Thyroid gland (tissue), 4 donors: ENCODE measurements at places on chromosomes 2 and 18. TPM values are rescaled to one million over a fixed set of nuclear protein-coding genes. Genes with fewer than 3 reads are reported as not detected.

- H3K36me3 ChIP-seq = no peaks in the 10 kb centered on the region
- H3K4me3 ChIP-seq = no peak overlapping the region
- no peaks in the 10 kb centered on the region for H3K27me3 ChIP-seq
Measured at GRCh38 chr2:12455661-12456060, 261.1 kb upstream of the TRIB2 start.

- no peak for DNase-seq
- H3K27ac ChIP-seq = no peak overlapping the region
- no peaks in the 10 kb centered on the region for H3K36me3 ChIP-seq
- peaks cover 9% of the 10 kb centered on the region for H3K4me1 ChIP-seq
Measured at GRCh38 chr2:101193033-101193626, 41.9 kb upstream of the TBC1D8 start.

DNA sequence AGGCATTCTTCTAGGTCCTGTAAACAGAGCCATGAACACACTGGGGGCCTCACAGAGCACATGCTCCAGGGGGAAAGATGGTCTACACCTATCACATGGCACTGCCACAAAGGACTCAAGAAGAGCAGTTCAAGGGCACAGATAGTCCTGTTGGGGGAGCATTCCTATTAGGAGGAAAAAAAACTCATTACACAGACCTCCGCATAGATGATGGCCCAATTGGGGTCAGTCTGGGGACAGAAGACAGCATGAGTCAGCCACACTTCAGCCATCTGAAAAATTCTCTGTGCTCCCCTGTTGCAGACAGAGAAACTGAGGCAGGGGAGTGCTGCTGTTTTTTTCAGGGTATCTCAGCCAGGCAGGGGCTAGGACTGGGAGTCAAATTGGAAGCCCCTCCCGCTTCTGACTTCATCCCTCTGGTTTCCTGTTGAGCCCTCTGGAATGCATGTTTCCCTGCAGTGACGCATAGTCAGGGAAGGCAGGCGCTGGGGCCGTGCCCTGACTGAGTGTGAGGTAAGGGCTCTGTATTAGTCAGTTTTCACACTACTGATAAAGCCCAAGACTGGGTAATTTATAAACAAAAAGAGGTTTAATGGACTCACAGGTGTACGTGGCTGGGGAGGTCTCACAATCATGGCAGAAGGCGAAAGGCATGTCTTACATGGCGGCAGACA, 67.9 kb downstream of the RHOB start:
- no peaks in the 10 kb centered on the region for H3K36me3 ChIP-seq
- no peak overlapping the region for H3K27ac ChIP-seq
- no peak overlapping the region for H3K4me3 ChIP-seq
- peaks cover 26% of the 10 kb centered on the region for H3K4me1 ChIP-seq

- no peaks in the 10 kb centered on the region for H3K36me3 ChIP-seq
- DNase-seq = no peak
- peaks cover 20% of the 10 kb centered on the region for H3K27me3 ChIP-seq
- H3K27ac ChIP-seq = no peak overlapping the region
- H3K4me1 ChIP-seq = peaks cover 8% of the 10 kb centered on the region
- no peak overlapping the region for H3K4me3 ChIP-seq
Measured at GRCh38 chr2:219433666-219434467, 776 bp upstream of the SPEG start.

DNA sequence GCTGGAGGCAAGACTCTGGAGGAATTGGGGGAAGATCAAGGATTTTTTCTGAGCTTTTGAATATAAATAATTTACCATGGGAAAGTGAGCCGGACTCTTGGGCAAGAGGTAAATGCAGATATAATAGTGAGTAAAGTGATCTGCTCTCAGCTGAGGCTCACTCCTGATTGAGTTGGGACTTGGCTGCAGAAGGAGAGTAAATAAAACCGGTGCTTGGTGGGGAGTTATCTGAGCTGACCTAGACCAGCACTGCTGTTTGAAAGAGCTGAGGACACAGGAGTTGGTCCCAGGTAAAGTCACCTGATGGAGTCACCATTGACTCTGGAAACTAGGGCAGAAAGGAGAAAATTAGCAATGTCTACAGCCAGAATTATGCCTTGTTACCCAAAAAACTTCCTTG, 57.3 kb upstream of the LRPPRC start:
- H3K4me1 ChIP-seq = peaks cover 8% of the 10 kb centered on the region
- H3K27me3 ChIP-seq = no peaks in the 10 kb centered on the region
- DNase-seq = no peak
- peak overlapping the region; percentile 36 for H3K27ac ChIP-seq
- H3K4me3 ChIP-seq = no peak overlapping the region
- H3K36me3 ChIP-seq = no peaks in the 10 kb centered on the region

GRCh38 chr2:38093527-38094165, 17.7 kb upstream of the CYP1B1 start:
- DNase-seq = no peak
- peaks cover 33% of the 10 kb centered on the region for H3K4me1 ChIP-seq
- no peak overlapping the region for H3K4me3 ChIP-seq
- H3K27ac ChIP-seq = no peak overlapping the region
- H3K36me3 ChIP-seq = no peaks in the 10 kb centered on the region
- no peaks in the 10 kb centered on the region for H3K27me3 ChIP-seq

GRCh38 chr2:236945431-236946016, 140.2 kb upstream of the COPS8 start:
- peaks cover 4% of the 10 kb centered on the region for H3K4me1 ChIP-seq
- H3K27ac ChIP-seq = no peak overlapping the region
- no peak overlapping the region for H3K4me3 ChIP-seq
- no peak for DNase-seq

DNA sequence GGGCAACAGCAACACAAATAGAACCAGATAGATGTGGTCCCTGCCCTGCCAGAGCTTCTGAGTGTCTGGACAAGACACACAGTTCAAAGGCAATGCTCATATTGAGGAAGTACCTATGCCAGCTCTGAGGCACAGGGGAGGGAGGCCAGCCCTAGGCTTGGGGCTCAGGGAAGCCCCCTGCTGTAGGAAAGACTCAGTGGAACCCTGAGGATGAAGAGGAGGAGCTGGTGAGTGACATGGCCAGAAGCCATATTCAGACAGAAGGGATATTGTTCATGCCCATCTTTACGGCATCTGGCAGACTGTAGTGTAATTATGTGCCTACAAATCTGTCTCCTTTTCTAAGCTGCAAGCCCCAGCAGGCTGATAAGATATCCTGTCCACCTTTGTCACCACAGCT, 8.8 kb downstream of the SIGLEC15 start:
- H3K4me1 ChIP-seq = peaks cover 23% of the 10 kb centered on the region
- no peak overlapping the region for H3K27ac ChIP-seq
- no peak for DNase-seq
- no peaks in the 10 kb centered on the region for H3K27me3 ChIP-seq
- no peak overlapping the region for H3K4me3 ChIP-seq

DNA sequence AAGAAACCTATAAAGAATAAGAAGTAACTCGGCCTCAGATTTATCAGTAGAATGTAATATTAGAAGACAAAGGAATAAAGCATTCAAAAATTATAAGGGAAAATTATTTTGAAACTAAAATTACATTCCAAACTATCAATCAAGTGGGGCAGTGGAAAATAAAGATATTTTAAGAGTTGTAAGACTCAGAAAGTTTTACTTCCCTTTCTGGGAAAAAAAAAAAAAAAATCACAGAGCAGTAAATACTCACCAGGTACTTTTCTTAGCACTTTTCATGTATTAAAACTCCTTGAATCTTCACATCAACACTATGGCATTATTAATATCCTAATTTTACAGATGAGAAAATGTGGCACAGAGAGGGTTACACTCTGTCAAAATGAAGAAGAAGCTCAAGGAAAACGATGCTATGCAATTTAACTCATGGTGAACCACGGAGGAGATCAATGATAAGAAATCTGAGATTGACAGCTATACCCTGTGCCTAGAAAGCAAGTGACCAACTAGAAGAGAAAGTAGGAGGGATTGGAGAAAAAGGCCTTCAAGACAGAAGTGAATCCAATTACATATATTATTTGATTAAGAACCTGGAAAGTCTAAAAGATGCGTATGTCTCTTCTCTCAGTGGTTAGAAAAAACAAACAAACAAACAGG, 238.9 kb upstream of the ID2 start:
- H3K36me3 ChIP-seq = no peaks in the 10 kb centered on the region
- H3K4me3 ChIP-seq = no peak overlapping the region
- no peak for DNase-seq

DNA sequence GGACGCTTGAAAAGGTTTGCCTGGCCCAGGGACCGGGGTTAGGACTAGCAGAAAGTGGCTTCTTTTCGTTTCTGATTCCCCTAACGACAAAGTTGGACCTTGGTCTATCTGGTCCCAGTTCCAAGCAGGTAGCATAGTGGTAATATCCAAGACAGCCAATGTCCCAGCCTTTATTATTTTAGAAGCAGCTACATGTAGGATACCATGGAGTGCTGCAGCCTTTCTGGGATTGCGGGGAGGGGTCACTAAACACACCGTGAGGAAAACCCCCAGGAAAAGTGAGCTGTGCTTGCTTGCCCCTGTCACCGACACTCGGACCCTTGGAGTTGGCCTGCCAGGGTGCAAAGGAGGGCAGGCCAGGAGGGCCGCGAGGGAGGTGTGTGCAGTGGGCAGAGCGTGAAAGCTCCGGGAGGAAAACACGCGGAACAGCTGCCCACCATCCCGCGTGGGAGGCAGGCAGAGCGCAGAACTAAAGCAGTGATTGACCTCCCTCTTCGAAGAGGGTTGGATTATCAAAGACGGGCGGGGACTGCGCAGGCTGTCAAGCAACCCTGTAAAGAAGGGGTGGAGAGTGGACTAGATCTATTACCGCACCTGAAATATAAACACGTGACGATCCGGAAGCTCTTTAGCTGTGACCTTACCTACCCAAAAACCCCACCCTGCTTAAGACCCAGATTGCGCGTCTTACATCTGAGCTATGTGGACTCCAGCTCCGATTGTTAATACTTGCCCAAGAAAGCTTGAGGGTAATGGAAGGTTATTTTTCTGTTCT, 624 bp upstream of the MAP4K3 start:
- H3K27ac ChIP-seq = peak overlapping the region; percentile 86
- H3K4me3 ChIP-seq = peak overlapping the region; percentile 42
- no peaks in the 10 kb centered on the region for H3K27me3 ChIP-seq
- no peaks in the 10 kb centered on the region for H3K36me3 ChIP-seq
- peak; percentile 40 for DNase-seq

GRCh38 chr18:5110266-5110665, 86.8 kb downstream of the AKAIN1 start:
- H3K27me3 ChIP-seq = no peaks in the 10 kb centered on the region
- H3K27ac ChIP-seq = no peak overlapping the region
- no peak for DNase-seq

GRCh38 chr2:110678457-110679336, 834 bp upstream of the BUB1 start:
- no peaks in the 10 kb centered on the region for H3K27me3 ChIP-seq
- H3K4me1 ChIP-seq = peaks cover 11% of the 10 kb centered on the region
- DNase-seq = peak; percentile 14
- no peaks in the 10 kb centered on the region for H3K36me3 ChIP-seq

GRCh38 chr2:150470435-150470834, 17.0 kb downstream of the RND3 start:
- no peaks in the 10 kb centered on the region for H3K36me3 ChIP-seq
- H3K4me3 ChIP-seq = no peak overlapping the region
- no peak overlapping the region for H3K27ac ChIP-seq
- H3K27me3 ChIP-seq = no peaks in the 10 kb centered on the region
- no peaks in the 10 kb centered on the region for H3K4me1 ChIP-seq

- H3K27ac ChIP-seq = no peak overlapping the region
- H3K4me3 ChIP-seq = no peak overlapping the region
- DNase-seq = no peak
- H3K27me3 ChIP-seq = no peaks in the 10 kb centered on the region
Measured at GRCh38 chr2:121710470-121711170, 26.1 kb downstream of the NIFK start.

DNA sequence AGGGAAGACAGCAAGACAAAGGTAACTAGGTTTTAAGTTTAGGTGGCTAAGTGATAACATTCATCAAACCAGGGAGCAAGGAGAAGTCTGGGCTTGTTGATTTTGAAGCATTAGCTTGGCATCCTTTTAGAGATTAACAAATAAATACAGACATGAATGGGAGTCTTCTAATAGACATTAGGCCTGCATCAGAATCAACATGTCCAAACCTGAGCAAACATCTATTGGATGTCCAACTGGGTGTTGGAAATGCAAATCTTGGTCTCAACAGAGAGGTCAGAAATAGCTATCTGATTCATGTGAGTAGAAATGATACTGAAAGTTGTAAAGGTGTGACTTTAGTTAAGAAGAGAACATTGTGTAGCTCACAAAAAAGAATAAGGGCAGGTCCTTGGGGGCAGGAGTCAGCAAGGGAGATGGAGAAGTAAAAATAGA, 85.5 kb upstream of the RND3 start:
- no peaks in the 10 kb centered on the region for H3K4me1 ChIP-seq
- no peak overlapping the region for H3K27ac ChIP-seq
- H3K27me3 ChIP-seq = no peaks in the 10 kb centered on the region
- DNase-seq = no peak

DNA sequence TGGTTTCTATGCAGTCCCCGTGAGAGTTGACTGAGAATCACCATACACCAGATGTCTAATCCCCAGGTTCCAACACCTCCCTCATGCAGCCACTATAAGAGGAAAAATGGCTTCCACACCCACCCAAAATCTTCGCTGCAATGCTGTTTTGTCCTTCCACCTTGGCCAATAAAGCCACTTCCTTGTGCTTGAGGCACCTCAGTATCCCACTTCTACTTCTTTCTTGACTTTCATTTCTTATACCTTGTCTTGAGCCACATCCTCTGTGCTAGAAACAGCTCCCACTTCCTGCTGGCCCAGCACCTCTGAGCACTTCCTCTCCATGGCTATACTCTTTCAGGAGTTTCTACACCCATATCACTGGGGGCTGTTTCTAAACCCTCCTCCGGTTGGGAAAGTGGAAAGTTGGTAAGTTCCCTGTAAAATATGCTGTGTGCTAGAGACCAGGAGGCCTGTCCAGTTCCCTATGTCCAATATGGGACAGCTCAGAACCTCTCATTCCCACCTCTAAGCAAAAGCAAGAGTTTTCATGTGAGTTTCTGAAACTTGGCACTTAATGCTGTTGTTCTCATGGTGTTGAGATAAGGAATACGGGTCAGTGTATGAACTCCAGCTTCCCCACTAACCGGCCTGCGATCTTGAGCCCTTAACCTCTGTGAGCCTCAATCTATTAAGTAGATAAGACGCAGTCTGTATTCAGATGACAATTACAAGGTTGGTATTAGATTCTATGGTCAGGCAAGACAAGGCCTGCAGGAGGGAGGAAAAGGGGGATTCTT, 209.1 kb upstream of the ID2 start:
- no peak overlapping the region for H3K27ac ChIP-seq
- no peak overlapping the region for H3K4me3 ChIP-seq
- no peaks in the 10 kb centered on the region for H3K27me3 ChIP-seq
- H3K4me1 ChIP-seq = peaks cover 13% of the 10 kb centered on the region
- no peaks in the 10 kb centered on the region for H3K36me3 ChIP-seq

- H3K27ac ChIP-seq = peak overlapping the region; percentile 90
- H3K4me3 ChIP-seq = no peak overlapping the region
- no peaks in the 10 kb centered on the region for H3K27me3 ChIP-seq
- H3K4me1 ChIP-seq = peaks cover 32% of the 10 kb centered on the region
Measured at GRCh38 chr2:20578895-20579825, 71.7 kb downstream of the HS1BP3 start.

TOGARAM2 gene
- 0.78 TPM for total RNA-seq

C1QL2 gene
- total RNA-seq = not detected

CNOT11 gene
- total RNA-seq = 41.6 TPM

CHMP1B gene
- 84.7 TPM for total RNA-seq

CCDC68 gene
- 2.6 TPM for total RNA-seq

KCNG2 gene
- total RNA-seq = 0.22 TPM

FNDC4 gene
- total RNA-seq = 17.7 TPM

ATP5F1A gene
- total RNA-seq = 366 TPM

FBXO36 gene
- total RNA-seq = 13.7 TPM

SERPINB13 gene
- total RNA-seq = not detected
